ENCODE measurements at places on chromosomes 5 and 9.

DNA sequence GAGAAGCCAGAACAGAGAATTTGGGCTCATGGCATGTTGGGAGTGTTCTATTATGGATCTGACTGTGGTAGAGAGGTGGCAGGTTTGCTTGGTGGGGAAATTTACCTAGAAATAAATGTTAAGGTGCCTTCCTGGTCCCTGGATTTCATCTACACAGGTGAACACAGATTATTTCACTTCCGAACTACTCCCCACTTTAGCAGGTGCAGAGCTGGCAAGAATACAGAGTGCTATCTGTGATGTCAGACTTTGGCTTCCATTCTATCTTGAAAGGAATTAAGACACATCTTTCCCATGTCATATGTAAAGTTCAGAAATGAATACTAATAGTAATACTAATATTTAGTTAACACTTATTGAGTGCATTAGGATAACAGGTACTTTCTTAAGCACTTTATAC lies 234.0 kb downstream of the KCTD16 start:
- DNase-seq = no peak

- DNase-seq = no peak
Measured at GRCh38 chr5:35487233-35488025, 130.2 kb upstream of the SPEF2 start.

DNA sequence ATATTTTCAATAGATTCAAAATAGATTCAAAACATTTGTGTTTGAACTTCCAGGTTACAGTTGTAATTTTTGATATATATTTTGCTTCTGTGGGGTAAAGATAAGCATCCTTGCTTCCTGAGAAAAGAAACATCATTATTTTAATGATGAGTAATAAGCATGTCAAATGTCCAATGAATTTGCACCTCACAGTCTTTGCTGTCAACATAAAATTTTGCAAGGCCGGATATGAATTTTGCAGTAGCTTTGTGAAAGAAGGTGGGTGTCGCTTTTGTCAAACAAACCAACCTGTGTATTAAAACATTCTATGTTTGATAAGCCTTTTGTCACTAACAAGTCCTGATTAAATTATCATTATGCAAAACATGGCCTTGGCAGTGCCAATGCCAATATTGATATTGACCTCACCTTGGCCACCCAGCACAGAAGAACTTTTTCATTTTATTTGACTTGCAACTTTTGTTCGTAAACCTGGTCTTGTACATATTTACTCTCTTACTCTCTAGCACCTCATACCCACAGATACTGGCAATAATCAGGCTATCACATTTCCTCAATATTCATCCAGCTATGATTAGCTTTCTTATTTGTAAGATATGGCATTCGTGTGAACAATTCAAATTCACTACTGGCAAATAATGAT lies 645.0 kb upstream of the KLF4 start:
- DNase-seq = no peak

- no peak for DNase-seq
Measured at GRCh38 chr5:25516141-25516540, 871.4 kb upstream of the CDH10 start.

DNA sequence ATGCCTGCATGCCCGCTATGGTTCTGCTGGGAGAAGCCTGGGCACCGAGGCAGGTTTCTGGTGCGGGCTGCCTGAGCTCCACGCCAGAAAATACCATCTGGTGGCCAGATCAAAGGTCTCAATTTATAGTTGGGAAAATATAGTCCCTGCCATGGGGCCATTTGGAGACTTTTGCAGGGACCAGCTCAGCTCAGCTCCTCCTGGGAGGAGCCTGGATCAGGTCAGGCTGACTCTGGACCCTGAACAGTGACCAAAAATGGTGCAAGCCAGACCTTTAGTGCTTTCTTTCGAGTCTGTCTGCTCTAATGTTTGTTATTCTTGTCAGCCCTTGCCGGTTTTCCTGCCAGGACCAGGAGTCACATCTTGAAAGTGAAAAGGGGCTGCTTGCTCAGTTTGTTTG lies 31.8 kb downstream of the HMCN2 start:
- no peak for DNase-seq

GRCh38 chr9:33837138-33837537 lies 20.2 kb downstream of the UBE2R2 start:
- DNase-seq = no peak

- DNase-seq = no peak
Measured at GRCh38 chr5:79853676-79854418, 137.2 kb downstream of the MTX3 start.

- DNase-seq = peak; percentile 22
Measured at GRCh38 chr9:33044162-33044673, 19.1 kb downstream of the DNAJA1 start.

- peak; percentile 18 for DNase-seq
Measured at GRCh38 chr9:33264003-33264472, 470 bp downstream of the BAG1 start.

DNA sequence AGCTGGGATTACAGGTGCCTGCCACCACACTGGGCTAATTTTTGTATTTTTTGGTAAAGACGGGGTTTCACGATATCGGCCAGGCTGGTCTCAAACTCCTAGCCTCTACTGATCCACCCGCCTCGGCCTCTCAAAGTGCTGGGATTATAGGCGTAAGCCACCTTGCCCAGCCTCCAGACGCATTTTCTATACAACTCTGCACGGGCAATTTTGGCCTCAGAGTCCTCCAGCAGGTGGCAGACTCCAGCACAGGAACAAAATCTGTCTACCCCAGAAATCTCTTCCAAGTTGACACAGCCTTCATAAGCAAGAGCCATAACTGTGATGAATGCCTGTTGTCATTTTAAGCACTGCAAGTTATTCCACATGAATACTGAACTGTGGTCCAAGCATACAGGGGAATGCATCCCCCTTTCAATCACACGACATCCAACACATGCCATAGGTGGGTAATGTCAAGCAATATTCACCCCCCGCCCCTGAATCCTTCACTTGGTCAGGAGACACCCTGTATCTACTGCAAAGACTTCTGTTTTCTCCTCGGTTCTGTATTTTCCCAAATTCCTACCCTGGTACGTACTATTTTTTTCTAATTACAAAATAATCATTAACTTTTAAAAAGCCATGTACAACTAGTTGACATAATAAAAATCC lies 50.8 kb downstream of the ALDH7A1 start:
- no peak for DNase-seq

DNA sequence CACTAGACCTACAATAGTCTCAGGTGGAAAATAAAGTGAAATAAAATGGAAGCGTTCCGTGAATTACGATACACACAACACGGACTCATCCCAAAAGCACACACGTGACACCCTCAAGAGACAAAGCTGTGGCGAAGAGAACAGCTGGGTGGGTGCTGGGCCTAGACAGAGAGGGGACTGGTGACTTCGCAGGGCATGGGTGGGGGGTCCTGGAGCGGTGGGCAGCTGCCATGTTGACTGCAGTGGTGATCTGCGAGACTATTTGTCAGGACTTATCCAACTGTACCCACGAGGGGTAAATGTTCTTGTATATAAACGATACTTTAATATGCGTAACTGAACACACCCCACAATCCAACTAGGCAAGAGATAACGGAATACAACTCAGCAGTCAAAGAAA lies 52.0 kb downstream of the GOLM1 start:
- DNase-seq = no peak

GRCh38 chr9:115694014-115694413 lies 459.6 kb upstream of the PAPPA start:
- DNase-seq = no peak

DNA sequence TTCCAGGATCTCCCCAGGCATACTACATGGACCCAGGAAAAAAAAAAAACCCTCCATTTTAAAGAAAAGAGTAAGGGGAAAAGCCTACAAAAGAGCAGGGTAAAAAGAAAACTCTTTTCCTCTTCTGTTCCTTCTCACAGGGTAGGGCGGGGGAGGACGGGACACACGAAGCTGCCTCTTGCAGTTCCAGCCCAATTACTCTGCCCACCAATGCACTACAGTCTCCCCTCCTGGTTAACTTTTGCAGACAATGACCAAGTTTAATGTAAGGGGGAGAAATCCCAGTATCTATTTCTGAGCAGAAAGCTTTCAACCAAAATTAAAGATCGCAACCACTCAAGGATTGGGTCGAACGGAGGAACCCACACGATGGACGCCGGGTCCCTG lies 1.3 kb downstream of the BRD3 start:
- DNase-seq = no peak
